Stimulated activated CD8-positive, alpha-beta memory T cell treated with anti-CD3 and anti-CD28 coated beads, Interleukin-15, amount 100 ng/mL, for 24 hours (primary cell): ENCODE measurements at places on chromosomes 13 and 19.

GRCh38 chr19:47615714-47616113 lies 6.8 kb downstream of the BICRA start:
- no peak for DNase-seq

DNA sequence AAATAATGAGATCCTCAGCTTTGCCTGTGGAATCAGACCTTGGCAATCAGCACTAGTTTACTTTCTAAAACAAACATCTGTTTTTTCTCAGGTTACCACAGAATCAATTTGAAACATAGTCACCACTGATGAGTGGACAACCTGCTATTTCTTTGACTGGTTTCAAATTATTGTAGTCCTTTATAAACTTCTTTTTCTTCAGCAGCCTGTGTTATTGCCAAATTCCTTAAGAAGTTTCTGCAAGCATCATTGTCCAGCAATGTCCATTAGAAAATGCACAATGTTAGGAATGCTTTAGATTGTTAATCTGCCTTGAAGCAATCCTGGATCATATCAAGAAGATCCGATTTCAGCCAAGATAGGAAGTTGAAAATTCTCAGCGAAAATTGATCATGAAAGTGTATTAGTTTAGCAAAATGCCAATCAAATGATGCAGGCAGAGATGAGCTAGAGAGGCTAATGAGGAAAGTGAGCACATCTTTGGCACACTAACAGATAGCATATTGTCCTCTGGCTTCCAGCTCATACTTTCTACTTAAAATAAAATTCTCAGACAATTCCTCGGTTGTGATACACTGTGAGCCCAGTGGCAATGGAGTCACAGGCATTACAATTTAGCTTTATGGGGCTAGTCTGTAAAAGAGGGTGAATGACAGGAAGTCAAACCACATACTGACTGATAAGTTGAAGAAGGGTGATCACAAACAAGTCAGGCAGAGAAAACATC lies 270.6 kb downstream of the SLITRK6 start:
- DNase-seq: no peak

DNA sequence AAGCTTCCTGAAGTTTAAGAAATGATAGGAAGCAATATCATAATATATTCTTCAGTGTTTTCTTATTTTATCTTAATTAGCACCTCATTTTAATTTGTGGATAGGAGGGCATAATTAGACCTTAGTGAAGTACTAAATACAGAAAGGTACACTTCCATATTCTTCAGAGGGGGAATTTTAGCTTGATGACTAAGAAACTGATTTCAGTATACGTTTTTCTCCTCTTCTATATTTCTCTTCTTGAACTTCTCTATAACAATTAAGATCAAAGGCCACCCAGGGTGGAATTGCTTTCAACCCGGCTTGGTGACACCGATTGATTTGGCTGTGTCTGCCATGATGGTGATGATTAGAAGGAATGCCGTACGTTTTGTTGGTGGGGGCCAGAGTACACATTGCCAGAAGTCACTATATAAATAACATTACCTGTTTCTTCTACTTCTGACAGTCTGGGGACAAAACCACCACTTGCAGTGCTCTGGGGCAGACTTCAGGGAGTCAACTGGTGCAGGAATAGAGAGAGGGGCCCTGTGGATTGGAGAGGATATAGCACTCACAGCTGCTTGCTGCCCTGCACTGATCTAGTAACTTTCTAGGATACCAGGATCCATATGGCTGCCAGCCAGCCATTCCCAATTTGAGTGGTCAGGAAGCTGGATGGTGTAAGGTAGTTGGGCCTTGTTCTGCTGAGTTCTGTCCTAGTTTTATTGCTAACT lies 73.8 kb downstream of the SPATA13 start:
- no peak for DNase-seq

- no peak for DNase-seq
Observed at GRCh38 chr13:80798576-80799133, 457.7 kb upstream of the SPRY2 start.

DNA sequence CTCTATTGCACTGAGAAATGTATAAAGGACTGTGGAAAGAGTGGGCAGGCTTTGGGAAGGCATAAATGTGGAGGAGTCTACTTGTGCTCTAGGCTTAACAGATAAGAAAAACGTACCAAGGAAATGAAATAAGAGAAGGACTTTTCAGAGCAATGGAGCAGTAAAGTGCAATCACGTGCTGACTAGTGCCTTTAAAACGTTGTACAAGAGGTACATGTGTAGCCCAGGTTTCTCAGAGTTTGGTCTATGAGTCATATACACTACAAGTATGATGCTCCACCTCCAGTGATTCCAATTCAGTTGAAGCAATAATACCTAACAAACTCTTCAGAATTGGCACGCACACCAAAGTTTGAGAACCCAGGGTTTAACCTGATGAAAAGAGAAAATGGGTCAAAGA lies 13.4 kb upstream of the FNDC3A start:
- DNase-seq: no peak

GRCh38 chr19:35419046-35419445 lies 29.0 kb upstream of the FFAR2 start:
- DNase-seq: no peak

DNA sequence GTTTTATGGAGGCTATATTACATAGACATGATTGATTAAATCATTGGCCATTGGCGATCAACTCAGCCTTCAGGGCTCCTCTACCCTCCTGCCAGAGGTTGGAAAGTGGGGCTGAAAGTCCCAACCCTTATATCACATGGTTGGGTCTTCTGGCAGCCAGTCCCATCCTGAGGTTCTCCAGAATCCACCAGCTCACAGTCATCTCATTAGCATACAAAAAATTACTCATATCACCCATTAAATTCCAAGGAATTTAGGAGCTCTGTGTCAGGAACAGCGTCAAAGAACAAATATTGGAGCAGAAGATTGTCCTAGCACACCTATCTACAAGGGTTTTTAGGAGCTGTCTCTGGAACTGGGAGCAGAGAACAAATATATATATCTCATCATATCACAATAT lies 39.4 kb upstream of the FARP1 start:
- DNase-seq: no peak

- no peak for DNase-seq
Observed at GRCh38 chr19:29741776-29742175, 26.7 kb upstream of the C19orf12 start.

- no peak for DNase-seq
Observed at GRCh38 chr19:41927497-41928192, 604 bp downstream of the ERFL start.

DNA sequence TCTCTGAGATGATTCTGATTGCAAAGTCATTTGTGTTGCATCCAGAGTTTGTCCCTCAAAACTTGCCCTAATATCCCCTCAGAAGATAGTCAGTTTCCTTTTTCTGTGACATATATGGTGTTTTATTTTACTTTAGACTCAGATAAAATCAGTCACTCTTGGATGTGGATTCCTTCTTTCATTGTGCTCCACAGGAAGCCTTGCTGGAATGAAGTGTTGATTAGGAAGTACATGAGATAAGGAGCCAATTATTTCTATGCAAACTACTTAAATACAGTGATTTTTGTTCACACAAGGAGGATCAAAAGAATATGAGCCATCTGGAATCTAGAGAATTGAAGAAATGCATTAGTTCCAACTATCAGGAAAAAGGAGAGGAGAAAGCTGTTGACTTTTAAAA lies 107.6 kb upstream of the RXFP2 start:
- DNase-seq: no peak

DNA sequence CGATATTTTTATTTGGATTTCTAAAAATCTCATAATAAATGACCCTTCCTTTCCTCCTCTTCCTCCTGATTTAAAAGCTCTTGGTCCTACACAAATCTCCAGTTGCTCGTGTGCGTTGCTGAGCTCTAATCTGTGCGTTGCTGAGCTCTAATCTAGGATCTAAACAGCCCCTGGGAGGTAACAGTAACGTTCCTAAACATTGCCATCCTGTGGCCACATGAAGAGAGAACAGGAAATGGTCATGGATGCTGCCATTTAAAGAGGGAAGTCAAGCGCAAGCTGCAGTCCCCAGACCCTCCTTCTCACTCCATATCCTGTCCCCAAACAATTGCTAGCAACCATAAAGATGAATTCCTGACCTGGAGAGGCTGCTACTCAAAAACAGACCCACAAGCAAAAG lies 170.8 kb downstream of the NUFIP1 start:
- DNase-seq: no peak

DNA sequence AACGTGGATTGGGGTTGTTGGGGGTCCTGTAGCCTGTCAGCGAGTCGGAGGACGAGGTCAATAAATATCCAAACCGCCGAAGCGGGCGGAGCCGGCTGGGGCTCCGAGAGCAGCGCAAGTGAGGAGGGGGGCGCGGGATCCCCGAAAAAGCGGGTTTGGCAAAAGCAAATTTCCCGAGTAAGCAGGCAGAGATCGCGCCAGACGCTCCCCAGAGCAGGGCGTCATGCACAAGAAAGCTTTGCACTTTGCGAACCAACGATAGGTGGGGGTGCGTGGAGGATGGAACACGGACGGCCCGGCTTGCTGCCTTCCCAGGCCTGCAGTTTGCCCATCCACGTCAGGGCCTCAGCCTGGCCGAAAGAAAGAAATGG lies 754 bp upstream of the SIX5 start:
- DNase-seq: no peak

DNA sequence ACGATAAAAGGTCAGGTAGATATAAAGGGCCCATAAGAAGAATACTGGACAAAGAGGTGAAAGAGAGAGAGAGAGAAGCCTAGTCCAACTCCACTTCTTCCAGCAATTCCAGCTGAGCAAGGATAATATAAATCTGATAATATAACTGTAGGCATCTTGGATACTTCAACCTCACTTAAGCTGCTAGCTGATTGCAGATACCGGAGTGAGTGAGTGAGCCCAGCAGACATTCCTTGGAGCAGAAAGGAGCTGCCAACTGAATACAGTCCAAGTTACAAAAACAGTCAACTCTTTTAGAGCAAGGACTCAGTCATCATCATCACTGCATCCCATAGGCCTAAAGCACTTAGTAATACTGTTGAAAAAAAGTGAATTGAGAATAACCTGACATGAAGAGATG lies 387.6 kb downstream of the SLITRK6 start:
- no peak for DNase-seq

GRCh38 chr19:58476498-58477015 lies 405 bp downstream of the ZNF446 start:
- DNase-seq: no peak

DNA sequence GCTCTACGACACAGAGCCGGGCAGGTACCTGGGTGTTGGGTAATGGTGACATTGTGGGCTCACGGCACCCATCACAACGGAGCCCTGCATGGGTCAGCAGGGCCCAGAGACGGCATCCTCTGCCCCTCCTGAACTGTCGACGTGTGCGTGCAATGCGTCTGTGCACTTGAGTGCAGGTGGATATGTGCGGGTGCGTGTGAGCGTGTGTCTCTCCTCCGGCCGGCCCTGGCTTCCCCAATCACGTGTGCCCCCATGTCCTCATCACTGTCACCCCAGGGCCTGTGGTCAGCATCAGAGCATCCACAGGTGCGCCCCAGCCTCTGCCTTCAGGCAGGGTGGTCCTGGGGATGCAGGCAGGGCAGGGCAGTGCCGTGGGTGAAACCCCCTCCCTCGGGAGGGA lies 37.2 kb upstream of the TPM4 start:
- DNase-seq: no peak

GRCh38 chr13:106488076-106488475 lies 47.4 kb downstream of the EFNB2 start:
- no peak for DNase-seq

GRCh38 chr19:49475995-49476880 lies 2.2 kb downstream of the FLT3LG start:
- no peak for DNase-seq

DNA sequence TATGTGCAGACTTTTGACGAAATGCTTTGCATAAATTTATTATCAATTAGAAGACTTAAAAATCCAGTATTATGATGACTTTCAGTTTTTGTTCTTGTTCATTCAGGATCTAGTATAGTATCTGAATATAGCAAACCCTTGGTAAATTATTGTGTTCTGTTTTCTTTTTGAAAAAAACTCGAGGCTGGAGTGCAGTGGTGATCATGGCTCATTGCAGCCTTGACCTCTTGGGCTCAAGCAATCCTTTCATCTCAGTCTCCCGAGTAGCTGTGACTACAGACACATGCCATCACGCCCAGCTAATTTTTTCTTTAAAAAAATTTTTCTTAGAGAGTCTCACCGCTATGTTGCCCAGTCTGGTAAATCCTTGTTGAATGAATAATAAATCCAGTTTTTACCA lies 4.6 kb downstream of the FARP1 start:
- no peak for DNase-seq

GRCh38 chr13:92572190-92572589 lies 654.4 kb upstream of the GPC6 start:
- no peak for DNase-seq

GRCh38 chr13:25945596-25945995 lies 106.2 kb downstream of the SHISA2 start:
- no peak for DNase-seq

GRCh38 chr13:113367020-113367560 lies 3.2 kb upstream of the GRTP1 start:
- no peak for DNase-seq

GRCh38 chr19:35061583-35062373 lies 20.3 kb downstream of the HPN start:
- no peak for DNase-seq

DNA sequence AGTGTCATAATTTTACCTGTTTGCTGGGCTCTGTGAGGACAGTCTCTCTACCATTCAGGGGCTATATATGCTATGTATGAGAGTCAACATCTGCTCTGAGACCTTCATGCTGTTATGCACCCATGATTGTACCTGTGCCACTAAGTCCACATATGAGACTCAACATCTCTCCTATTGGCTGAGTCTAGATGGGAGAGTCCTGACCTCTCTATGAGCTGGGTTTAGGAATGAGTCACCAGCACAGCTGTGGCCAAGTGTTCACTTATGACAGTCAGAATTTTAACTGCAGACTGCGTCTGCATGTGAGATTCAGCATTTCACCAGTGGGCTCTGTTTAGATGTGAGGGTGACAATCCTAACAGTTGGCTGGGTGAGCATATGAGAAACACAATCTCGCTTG lies 49.5 kb downstream of the ZNF729 start:
- DNase-seq: no peak

- DNase-seq: no peak
Observed at GRCh38 chr13:44765001-44765471, 188.9 kb upstream of the TSC22D1 start.

DNA sequence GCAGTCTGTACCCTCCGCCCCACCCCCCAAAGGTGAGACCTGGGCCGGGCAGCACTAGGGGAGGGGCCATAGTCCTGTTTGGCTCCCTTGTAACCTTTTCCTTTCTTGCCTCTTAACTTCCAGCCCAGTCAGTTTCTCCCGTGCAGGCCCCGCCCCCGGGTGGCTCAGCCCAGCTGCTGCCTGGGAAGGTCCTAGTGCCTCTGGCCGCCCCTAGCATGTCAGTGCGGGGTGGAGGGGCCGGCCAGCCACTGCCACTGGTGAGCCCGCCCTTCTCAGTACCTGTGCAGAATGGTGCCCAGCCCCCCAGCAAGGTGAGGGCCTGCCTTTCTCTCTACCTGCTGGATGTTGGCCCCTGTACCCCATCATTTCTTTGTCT lies 10.5 kb upstream of the PRR19 start:
- no peak for DNase-seq

GRCh38 chr19:38251564-38252051 lies 4.6 kb downstream of the PPP1R14A start:
- no peak for DNase-seq
